ENCODE measurements at places on chromosomes 1 and 21. TPM values are rescaled to one million over a fixed set of nuclear protein-coding genes. Genes with fewer than 3 reads are reported as not detected.

GJA8 gene
- not detected for total RNA-seq

TMEM240 gene
- total RNA-seq = 2.3 TPM

PLA2G2F gene
- not detected for total RNA-seq

PRDM2 gene
- total RNA-seq = 13.9 TPM

CYP2J2 gene
- not detected for total RNA-seq

OR2G6 gene
- total RNA-seq = not detected
